ENCODE measurements at places on chromosomes 5 and 9.
A peak's percentile ranks its signal among the peaks of the same experiment; 100 is the strongest.

GRCh38 chr9:94002316-94003140, 47.4 kb upstream of the BARX1 start:
- DNase-seq: peak; percentile 60

DNA sequence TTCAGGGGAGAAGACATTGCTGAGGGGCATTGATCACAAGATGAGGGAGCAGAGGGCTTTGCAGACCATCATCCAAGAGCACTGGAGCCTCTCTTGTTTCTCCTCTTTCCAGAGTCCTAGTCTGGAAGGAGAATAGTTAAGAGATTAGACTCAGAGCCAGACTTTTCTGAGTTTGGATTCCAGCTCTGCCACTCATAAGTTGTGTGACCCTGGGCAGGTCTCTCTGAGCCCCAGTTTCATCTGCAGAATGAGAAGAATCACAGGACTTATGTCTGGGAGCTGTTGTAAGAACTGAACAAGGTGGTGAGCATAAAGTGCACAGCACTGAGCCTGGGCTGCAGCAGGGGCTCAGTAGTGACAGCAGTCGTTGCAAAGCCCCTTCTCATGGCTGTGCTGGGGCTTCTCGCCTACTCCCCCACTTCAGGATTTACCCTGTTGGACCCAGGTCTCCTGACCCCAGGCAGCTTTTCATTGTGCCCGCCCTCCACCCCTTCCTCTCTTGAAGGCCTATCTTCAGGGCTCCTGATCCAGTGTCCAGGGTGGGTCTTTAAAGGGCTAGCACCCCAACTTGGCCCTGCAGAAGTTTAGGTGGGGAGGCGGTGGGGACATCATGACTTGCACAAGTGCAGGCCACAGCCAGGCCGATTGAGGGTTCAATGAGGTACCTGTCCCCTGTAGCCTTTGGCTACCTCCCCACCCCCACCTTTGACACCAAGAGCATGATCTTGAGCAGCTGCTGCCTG, 1.5 kb downstream of the SYNPO start:
- DNase-seq: no peak

DNA sequence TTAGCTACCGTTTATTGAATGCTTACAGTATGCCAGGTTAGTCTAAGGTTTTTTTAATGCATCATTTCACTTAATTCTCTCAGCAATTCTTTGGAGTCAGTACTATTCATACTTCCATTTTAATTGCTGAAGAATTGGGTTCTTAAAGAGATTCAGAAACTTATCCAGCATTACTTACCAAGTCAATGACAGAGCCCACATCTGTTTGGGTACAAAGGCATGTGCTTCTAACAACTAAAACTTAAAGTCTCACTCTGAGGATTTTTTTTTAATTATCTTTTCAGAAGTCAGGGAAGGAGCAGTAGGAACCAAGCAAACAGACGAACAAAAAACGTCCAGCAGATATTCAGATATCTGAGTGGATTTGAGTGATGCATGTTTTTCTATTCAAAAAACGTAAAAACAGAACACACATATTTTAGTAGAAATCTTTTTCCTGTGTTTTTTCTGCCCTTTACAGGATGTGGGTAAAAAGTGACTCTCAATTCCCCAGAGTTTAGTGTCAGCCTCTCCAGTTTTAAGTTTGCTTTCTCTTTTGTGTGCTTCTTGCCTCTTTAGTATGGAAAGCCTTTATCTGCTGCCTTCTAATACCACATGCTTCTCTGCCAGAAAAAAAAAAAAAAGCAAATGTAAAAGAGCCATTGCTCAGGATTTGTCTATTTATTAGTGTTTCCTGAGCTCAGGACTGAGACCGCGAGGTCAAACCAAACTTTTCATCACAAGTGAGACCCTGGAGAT, 118.0 kb downstream of the PRKACG start:
- no peak for DNase-seq

DNA sequence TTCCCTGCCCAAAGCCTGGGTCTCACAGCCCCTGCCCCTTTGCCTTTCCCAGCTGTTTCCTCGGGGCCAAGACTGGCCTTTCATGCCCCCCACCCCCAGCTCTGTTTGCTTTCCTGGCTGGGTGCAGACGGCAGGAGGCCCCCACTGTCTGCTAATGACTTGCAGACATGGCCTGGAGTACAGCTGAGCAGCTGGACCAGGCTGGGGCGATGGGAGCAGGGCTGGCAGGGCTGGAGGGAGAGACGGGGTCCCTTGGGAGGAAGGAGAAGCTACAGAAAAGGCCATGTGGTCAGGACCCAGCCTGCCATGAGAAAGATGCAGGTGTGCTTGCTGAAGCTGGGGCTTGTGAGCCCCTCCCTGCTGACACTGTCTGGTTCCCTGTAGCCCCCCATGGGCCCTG, 28.3 kb upstream of the GFPT2 start:
- DNase-seq: no peak

DNA sequence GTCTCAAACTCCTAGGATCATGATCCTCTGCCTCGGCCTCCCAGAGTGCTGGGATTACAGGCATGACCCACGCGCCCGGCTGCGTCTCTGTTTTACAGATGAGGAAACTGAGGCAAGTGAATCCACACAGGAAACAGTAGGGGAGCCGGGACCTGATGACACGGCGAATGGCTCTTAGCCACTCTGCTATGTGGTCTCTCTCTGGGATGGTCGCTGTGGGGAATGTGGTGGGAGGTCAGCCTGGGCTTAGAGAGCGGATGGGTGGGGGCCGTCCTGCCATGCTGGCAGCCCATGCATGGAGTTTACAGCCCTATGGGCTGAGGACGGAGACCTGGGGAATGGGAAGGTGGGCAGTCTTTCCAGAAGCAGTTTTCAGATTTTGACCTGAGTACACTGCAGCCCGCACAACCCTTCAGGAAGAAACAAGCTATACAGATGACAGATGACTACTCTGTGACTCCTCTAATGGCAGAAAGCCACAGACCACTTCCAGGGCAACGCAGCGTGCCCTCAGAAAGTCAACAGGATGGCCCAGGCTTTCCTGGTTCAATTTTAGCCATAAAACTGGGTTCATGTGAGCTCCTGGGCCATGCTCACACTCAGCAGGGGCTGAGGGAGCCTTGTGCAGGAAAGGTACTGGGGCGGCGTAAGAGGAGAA, 136.1 kb upstream of the RAPGEF1 start:
- no peak for DNase-seq

DNA sequence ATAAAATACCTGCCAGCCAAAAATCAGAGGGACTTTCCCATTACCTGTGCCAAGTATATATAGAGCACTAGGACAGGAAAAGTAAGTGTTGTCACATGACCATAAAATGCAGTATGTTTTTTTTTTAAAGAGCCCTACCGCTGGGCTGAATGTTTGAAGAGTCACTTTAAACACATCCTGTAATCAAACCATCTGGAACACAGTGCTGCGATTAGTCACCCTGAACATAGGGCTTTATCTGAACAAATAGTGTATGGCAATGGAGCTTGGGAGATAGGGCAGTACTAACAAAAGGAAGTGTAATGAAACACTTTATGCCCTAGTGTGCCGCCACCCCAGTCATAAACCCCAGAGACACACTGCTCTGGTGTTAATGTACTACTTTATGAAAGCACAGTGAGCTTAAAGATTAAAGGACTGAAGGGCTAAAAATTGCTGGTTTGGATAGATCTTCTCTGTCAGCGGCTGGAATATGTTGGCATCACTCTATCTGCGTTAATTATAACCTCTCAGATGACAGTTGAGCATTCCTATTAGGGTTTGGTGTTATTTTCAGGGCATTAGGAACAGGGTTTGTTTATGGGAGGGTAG, 90.4 kb downstream of the ZNF608 start:
- DNase-seq: peak; percentile 85

- DNase-seq: no peak
These were observed 95.6 kb upstream of the TUSC1 start for GRCh38 chr9:25773805-25774204.

DNA sequence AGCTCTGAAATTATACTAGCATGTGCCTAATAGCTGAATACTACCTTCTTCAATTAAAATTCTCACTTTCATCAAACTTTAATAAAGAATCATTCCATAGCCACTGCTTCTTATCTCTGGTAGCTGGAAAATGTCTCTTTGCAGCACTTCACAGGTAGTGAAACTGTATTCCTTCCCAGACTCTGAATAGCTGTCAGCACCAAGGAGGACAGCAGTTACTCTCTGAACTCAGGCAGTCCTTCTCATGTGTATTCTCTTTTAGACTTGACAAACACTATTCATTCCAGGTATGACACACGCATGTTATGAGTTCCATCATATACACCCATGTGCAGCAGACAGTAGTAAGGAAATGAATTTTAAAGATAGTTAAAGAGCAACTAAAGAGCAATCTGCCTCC, 627.1 kb downstream of the EFNA5 start:
- no peak for DNase-seq

- no peak for DNase-seq
These were observed 96.5 kb downstream of the GADD45G start for GRCh38 chr9:89701221-89701798.

DNA sequence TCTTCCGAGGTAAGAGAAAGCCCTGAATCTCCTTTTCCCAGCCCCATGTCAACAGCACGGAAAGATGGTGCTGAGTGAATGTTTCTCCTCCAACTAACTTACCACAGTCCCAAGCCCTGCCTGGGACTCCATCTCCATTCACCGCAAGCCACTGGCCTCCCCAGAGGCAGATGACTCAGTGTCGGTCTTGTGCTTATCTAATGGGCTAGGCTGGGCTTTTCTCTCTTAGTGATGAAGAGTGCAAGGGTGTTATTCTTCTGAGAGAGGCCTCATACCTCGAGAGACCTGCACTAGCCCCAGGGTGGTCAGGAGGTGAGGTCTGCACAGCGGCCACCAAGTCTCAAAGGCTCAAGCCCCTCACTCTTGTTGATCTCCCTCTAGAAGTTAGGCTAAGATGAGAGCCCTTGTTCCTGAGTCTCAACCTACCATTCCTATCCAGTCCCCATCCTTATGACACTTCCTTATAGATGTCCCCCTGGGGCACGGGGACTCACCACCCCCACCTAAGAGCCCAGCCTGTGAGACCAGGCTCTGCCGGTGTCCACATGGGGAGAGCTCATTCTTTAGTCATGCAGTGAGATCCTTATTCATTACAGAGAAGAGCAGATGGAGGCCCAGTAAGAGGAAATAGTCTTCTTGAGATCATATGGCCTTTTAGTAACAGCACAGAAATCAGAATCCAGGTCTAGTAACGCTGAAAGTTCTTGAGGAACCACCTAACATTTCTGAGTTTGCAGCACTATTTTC, 127.0 kb downstream of the SAXO1 start:
- no peak for DNase-seq

- DNase-seq: no peak
These were observed 12.1 kb upstream of the TNFAIP8 start for GRCh38 chr5:119343766-119344165.

DNA sequence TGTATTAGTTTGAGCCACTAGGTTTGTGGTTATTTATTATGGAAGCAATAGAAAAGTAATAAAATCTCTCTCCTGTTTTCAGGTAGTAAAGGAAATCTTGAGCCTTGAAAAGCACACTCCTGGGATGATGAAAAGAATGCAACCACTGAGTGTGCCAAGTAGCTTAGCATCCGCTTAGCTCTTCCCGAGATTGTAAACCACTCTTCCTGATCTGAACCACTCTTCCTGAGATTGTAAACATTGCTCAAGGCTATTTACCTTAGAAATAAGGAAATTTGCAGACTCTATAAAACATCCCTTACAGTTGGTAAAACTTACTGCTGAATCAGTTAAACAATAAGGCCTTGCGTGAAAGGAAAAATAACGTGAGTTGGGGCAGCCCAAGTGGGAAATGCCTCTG, 17.4 kb upstream of the IL33 start:
- DNase-seq: no peak

DNA sequence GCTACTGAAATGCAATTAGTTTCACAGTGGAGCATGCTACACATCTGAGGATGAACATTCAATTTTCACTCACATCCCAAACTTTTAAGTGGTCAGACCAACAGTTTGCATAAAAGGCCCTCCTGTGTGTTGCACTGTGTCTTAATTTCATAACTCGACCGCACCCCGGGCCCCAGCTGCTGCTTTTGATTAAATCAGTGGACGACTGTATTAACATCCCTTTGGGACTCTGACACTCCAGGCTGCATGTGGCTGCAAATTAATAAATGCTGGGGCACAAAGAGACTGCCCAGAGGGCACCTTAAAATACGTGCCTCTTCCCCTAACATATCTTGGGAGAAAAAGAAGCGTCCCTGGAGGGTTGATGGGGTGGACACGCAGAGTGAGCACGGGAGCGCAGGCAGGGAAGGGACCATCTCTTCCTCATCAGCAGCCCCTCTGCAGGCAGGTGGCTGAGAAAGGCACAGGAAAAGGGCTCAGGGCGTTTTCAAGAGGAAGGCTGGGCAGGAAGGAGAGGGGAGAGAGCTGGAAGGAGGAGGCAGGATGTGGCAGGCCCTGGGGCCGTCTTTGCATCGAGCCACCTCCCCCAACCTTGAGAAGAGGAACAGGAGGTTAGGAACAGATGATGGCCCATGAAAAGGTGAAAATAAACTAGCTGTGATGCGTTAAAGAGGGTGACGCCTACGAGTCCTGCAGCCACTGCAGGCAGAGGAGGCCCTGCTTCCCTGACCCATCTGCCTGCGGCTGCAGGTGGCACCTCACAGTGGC, 18.6 kb downstream of the MED10 start:
- peak; percentile 15 for DNase-seq

- DNase-seq: no peak
These were observed 153.9 kb downstream of the FSTL4 start for GRCh38 chr5:133458435-133458834.

DNA sequence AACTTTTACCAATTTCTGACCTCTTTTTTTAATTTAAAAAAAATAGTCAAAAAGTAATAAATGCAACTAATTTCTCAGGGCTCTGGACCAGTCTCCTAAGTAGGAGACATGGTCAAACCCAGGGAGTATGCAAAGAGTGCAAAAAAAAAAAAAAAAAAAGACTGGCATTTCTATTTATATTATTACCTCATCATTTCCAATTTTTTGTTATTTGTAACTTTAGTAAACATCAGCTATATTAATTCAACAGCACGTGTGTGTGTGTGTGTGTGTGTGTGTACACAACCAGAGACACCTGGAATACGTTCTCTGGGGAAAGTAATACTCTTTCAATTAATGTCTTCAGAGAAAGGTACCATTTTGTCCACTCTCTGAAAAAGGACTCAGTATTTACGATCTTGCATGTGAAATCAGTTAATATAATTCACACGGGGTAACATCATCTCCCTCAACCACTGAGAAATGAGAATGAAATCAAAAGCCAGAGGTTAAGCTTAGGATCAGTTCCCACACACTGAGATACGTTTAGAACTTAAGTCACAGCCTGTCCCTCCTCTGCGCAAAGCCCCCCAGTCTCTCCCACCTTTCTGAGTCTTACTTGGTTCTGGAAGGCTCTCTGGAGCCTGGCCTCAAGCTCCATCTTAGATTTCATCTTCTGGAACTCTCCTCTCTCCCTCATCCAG, 21.9 kb downstream of the ZNF608 start:
- no peak for DNase-seq

DNA sequence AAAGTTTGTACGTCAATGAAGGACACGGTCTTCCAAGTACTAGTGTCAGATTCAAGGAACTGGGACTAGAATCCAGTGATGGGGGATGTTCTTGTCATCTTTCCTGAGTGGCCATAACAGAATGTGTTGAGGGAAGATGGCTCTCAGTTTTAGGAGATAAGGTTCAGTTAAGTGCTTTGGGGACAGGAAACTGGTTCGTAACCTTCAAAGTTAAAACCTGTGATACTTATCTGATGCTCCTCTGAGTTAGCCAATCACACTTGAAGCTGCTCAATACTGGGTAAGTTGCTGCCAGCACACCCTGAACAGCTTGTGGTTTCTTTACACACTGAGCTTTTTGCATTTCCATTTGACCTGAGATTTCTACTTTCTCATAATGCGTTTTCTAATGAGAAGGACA, 64.4 kb downstream of the PIK3R1 start:
- no peak for DNase-seq

All from NCI-H1417 treated with DMSO at 0.1 percent for 48 hours (cell line).